SJCRH30 (cell line): ENCODE measurements at places on chromosomes 2 and 18. TPM values are rescaled to one million over a fixed set of nuclear protein-coding genes. Genes with fewer than 3 reads are reported as not detected.

Gene CPLX4
- not detected in 2 replicates for total RNA-seq

Gene CYTIP
- total RNA-seq: 0.71 and 0.81 TPM in 2 replicates

Gene GMCL1
- total RNA-seq: 20.1 and 26.1 TPM in 2 replicates

Gene SLC9A4
- 0.04 TPM in 1 of 2 replicates, not detected in the other for total RNA-seq

Gene GMPPA
- total RNA-seq: 21.9 and 22.1 TPM in 2 replicates

Gene LRRTM4
- not detected in 2 replicates for total RNA-seq

Gene TPO
- not detected in 2 replicates for total RNA-seq

Gene UPP2
- not detected in 2 replicates for total RNA-seq

Gene ANO7
- 2.3 and 3.2 TPM in 2 replicates for total RNA-seq

Gene EVX2
- not detected in 2 replicates for total RNA-seq
